ENCODE measurements at places on chromosomes 12 and 14.

DNA sequence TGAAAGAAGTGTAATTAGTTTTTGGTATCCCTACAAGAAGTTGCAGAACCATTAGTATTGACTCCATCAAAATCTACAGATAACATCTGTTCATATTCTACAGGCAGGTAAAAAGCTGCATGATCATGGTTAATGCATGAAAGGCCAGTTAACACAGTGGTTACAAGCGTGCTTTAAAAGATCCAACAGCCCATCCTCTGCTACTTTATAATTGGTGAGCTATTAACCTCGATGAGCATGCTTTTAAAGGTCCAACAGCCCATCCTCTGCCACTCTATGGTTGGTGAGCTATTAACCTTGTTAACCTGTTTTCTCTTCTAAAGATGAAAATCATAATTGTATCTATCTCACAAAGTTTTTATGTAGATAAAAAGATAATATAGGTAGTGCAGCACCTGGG lies 289.3 kb downstream of the DUSP6 start:
- no peak for DNase-seq

GRCh38 chr14:54138354-54139038 lies 181.9 kb upstream of the BMP4 start:
- DNase-seq: no peak

DNA sequence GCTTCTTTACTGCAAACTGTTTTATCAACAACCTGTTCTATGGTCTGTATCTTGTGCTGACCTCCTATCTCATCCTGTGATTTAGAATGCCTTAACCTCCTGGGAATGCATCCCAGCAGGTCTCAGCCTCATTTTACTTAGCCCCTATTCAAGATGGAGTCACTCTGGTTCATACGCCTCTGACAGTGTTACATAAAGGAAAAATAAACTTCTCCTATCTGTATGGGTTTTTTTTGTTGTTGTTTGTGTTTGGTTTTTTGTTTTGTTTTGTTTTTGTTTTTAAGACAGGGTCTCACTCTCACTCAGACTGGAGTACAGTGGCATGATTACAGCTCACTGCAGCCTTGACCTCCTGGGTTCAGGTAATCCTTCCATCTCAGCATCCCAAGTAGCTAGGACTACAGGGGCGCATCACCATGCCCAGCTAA lies 62.1 kb downstream of the RESF1 start:
- DNase-seq: no peak

GRCh38 chr14:93946104-93946503 lies 19.0 kb downstream of the FAM181A start:
- DNase-seq: no peak

DNA sequence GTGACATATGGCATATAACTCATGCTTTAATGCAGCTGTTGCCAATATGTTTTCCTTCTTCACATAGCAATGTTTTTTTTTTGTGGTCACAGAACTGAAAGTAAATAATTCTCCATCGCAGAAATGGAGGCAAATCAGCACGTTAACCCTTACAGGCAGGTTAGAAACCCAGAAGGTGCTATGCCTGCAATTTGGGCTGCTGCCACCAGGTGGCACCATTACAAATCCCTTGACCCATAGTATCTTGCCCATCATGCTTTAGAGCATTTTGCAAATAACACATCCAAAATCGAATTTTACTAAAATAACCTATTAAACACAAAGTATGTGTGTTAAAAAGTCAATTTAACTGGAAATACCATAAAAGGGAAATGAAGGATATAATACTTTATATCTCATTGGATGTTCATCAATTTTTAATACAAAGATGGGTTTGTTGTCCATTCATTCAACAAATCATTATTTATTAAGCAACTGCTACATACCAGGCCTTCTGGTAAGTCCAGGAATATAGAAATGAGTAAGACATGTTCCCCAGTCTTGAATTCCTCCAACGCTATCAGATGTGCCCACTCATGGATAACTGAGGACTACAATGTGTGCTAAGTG lies 340.1 kb downstream of the GLT1D1 start:
- DNase-seq: no peak

GRCh38 chr12:9701380-9702154 lies 31.3 kb downstream of the CLECL1 start:
- no peak for DNase-seq

- DNase-seq: no peak
Measured at GRCh38 chr14:70064136-70064865, 124.5 kb downstream of the SLC8A3 start.

GRCh38 chr14:101586531-101587430 lies 25.5 kb downstream of the DIO3 start:
- no peak for DNase-seq

DNA sequence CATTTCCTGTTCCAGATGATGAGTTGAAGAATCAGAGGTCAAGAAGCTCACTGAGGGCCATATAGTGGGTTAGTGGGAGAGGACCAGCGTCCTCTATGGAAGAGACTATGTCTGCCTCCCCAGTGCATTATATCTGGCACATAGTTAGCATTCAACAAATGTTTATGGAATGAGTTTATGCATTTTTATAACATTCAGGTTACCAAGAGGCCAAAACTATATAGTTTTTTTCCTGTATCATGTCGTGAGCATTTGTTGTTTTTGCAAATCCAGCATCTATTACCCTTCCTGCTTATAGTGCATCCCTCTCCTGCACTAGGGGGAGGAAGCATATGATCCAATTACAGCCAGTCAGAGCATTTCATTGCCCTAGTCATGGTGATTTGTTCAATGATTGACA lies 60.6 kb downstream of the SUDS3 start:
- DNase-seq: no peak

DNA sequence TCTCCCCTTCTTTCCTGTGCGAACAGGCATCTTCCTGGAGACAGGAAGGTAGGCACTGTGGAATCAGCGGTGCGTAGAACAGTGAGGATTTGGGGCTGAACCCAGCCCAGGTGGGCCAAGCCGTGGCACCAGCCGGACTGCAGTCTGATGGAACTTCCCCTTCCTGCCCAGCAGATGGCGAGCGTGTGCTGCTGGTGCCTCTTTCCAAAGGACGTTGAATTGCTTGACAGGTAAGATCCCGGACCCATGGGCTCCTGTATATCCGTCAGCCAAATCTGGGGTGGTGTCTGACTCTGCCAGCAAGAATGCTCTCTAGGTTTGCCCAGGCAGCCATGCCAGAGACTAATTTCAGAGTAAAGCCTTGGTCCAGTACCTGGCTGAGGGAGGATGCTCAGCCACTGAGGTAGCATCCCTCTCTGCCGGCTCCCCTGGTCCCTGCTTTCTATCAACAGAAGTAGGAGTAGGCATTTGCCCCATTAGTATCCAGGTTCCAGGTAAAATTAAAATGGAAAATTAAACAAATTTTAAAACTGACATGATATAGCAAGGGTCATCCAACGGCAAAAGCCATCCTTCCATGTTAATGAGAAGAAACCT lies 21.1 kb upstream of the KCNA5 start:
- no peak for DNase-seq

DNA sequence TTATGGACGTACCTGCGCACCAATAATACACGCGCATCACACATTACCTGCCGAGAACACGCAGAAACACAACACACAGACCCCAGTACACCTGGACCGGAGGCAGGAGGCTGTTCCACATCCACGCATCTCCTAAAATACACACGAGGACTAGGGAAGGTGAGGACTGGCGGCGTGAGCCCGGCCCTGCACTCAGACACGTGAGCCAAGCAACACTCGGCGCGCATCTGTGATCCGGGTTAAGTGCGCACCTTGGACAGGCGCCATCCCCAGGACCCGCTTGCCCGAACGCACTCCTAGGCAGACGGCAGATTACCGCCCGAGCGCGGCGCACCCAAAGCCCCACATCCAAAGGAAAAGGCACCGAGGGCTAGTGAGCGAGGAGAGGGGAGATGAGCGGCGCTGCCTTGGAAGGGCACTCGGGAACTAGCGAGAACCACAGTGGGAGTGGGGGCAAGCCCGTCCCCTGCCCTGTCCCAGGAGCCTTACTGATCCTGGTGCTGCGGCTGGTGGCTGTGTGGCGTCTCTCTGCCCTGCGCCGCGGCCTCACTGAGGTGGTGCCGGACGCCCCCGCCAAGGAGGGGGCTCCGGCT lies 417 bp downstream of the GLS2 start:
- no peak for DNase-seq

- no peak for DNase-seq
Measured at GRCh38 chr12:128069359-128069997, 197.5 kb upstream of the TMEM132C start.
